ENCODE measurements at places on chromosomes 12 and 14.

- DNase-seq: peak; percentile 33
Measured at GRCh38 chr14:77026930-77027537, 1.5 kb downstream of the IRF2BPL start.

DNA sequence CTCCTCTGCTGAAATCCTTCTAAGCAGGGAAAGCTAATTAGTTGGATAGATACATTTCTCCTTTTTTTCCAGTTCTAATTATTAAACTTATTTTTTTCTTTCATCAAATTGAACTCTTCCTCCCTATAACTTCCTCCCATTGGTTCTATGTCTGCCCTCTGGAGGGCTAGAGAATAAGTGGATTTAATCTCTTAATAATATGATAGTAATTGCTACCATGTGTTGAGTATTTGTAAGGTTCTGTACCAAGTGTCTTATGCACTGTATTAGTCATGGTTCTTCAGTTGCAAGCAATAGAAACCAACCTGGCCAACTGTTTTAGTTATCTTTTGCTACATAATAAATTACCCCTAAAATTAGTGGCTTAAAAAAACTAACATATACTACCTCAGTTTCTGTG, 190.5 kb upstream of the PLXNC1 start:
- DNase-seq: no peak

- no peak for DNase-seq
Measured at GRCh38 chr14:50657753-50658152, 10.4 kb downstream of the SAV1 start.

- DNase-seq: no peak
Measured at GRCh38 chr14:85280074-85280473, 249.9 kb upstream of the FLRT2 start.

GRCh38 chr12:123726962-123727361, 14.8 kb downstream of the ATP6V0A2 start:
- no peak for DNase-seq

DNA sequence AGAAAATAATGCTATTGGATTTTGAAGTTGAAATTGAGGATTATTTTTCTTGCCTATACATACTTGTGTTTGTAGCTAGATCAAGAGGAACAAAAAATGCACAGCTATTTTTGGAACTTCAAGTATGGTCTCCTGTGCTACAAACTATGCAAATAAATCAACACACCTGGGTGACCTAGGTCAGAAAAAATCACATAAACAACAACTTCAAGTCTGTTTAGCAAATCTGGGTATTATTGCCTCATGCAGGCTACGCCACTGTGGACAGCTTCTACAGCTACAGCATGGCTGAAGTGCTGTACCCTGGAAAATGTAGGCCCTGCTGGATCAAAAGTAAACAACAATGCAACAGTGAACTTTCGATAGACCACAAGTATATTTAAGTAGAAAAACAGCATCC, 87.5 kb downstream of the SLC6A15 start:
- DNase-seq: no peak

- no peak for DNase-seq
Measured at GRCh38 chr12:131030472-131031328, 77.0 kb downstream of the ADGRD1 start.

- no peak for DNase-seq
Measured at GRCh38 chr12:88934163-88934747, 354.0 kb upstream of the KITLG start.

DNA sequence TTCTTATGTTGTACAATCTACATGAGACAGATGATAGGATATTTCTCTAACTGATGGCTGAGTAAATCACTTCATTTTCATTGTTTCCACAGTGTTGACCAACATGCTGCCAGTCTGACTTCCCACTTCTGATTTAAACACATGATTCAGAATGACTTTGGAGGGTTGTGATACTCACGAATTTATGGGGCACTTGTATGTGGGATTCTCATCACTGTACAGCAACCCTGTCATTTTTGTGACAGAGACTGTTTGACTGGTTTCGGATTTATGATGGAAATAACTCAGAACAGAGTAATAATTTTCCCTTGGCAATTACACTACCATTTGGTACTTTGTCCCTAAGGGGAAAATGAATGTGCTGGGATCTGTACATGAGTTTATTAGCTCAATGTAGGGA, 333.8 kb downstream of the TRHDE start:
- no peak for DNase-seq
